ENCODE measurements at places on chromosomes 12 and 14.

GRCh38 chr14:64659366-64659765 lies 44.9 kb upstream of the PLEKHG3 start:
- DNase-seq, result no peak

DNA sequence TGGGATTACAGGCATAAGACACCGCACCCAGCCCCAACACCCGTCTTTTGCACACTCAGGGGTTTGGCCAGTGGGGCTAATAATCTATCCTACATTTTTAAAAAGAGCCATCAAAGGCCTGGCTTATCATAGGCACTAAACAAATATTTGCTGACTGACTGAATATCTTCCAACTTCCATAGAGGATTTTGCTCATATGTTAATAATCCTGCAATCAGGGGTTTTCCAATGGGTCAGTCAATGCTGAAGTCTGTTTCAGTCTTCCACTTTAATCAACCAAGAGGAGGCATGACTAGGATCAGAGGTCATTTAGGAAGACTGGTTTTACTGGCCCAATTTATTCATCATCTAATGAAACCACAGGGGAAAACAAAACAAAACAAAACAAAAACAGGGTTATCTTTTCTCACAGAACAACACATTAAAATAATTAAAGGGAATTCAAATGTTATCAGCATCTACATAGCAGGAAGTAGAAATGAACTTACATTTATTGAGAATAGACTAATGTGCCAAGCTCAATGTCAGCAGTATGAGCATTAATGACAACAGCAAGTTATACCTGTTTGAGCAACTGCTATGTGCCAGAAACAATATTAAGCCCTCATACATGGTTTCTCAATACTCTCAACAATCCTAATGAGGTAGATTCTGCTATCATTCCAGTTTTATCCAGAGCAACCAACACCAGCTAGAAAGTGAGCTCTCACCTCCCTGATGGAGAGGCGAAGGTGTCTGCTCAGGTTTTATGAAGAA lies 372.2 kb downstream of the EGLN3 start:
- DNase-seq, result no peak

DNA sequence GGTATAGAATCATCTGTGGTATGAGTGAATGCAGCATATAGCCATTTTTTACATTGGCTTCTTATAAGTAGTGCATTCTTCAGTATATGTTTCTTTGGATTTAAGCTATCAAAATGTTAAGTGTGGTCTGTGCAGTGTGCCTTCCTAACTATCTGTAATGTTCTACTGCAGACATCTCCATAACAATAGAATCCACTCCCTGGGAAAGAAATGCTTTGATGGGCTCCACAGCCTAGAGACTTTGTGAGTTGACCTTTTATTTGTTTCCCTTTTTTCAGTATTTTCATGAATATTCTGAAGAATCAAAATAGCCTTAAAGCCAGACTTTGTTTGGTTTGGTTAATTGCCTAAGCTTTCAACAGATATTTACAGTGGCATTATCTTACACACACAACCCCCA lies 107.2 kb downstream of the ZFC3H1 start:
- DNase-seq, result no peak

DNA sequence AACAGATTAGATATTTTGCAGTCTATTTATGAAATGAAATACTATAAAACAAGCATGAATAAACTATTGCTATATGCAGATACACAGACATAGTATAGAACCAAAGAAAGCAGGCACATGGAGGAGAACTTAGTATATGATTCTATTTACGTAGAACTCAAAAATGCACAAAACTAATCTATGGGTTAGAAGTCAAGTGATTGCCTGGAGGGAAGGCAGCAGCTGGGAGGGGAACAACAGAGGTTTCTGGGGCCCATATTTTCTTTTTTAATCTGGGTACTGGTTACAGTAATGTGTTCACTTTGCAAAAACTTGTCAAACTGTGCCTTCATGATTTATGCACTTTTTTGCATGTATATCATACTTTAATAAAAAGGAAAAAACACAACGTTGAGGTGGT lies 202.0 kb downstream of the BCAT1 start:
- no peak for DNase-seq

- no peak for DNase-seq
Observed at GRCh38 chr12:48894271-48894670, 28.6 kb upstream of the RND1 start.
